ENCODE measurements at places on chromosomes 3 and 15.

- DNase-seq = no peak
Measured at GRCh38 chr15:90679959-90680358, 37.2 kb upstream of the BLM start.

- no peak for DNase-seq
Measured at GRCh38 chr15:65217526-65218482, 6.5 kb upstream of the CILP start.

- no peak for DNase-seq
Measured at GRCh38 chr3:116135457-116136085, 309.7 kb downstream of the LSAMP start.

DNA sequence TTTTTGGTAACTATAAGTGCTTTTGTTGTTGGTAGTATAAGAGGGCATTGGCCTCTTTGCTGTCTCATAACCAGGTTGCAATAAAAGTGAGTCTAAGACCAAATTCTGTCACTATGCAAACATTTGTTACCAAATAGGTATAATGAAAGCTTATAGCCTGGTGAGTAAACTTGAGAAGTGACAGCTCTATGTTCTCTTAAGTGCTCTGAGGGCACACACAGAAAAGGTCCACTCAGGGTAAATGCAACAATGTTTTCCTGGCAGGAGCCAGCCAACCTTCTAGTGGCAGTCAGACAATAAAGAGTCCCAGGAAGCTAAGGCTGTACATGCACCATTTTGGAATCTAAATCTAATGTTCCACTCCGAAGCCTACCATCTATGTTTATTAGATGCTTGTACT, 262.1 kb upstream of the TGFBR2 start:
- DNase-seq = no peak

DNA sequence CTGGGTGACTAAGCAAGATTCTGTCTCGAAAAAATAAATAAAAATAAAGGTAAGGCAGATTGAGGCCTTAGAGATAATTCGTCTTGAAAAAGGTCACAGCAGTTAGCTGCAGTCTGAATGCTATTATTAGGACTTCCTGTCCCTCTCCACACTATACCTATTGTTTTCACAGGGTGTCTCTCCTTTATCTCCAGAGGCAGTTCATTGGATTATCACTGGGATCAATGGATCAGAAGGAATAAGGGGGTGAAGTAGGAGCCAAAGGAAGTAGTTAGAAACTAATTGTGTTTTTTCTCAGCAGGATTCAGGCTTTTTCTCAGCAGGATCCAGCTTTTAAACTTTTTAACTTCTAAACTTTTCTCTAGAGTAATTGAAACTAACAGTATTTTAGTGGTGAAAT, 326.9 kb downstream of the IL5RA start:
- no peak for DNase-seq

DNA sequence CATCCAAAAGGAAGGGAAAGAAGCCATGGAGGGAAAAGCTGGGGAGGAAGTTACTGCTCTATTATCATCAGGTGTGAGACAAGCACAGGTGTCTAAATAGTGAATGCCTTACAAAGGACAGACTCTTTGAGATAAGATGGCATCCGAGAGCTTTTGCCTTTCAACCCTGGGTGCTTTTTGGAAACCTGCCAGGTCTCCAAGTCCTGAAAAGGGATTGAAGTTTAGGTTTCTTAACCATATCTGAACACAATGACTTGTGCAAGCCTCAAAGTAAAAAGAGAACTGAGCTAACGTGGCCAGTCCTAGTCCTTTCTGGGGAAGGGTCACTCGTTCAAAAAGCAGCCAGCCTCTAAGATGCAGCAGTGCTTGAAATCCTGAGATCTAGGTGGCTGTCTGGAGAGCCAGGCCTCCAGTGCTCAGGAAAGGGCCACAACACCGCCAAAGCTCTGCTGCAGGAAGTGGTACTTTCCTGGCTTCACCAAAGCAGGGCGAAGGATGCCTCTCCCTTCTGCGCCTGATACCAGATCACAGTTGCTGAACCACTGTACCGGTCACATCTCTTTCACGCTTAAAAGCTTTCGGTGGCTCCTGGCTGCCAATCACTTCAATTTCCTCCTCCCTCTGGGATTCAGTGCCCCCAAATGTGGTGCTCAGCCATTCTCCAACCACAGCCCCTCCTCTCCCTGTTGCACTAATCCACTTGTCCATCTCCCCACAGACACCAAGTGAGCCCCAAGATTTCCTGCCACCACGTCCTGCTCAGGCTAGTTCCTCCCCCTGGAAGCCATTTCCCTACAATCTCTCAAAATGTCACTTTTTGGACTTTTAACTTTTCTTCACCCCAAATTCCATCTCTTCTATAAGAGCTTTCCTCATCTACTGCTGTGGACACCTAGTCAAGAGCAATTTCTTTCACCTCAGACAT, 104.1 kb upstream of the LPP start:
- DNase-seq = peak; percentile 38

- DNase-seq = no peak
Measured at GRCh38 chr3:160577556-160578195, 12.3 kb upstream of the KPNA4 start.

GRCh38 chr15:85956532-85957275, 123.0 kb upstream of the AGBL1 start:
- no peak for DNase-seq

DNA sequence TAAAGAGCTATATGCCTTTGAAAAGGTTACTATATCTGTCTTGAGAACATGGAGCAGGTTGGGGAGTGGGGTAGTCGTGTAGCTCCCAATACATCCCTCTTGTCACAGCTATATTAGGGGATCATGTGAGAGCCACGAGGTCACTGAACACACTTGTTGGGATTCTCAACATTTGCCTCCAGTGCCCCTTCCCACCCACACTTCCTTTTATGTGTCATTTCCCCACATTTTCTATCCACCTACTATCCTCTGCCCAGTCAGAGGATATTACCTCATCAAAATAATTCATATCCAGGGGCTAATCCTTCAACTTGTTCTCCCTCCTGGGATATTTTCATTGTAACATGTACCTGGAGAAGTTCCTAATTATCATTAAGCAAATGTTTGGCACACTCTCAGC, 85.0 kb downstream of the CYP19A1 start:
- no peak for DNase-seq

- no peak for DNase-seq
Measured at GRCh38 chr3:70833239-70833960, 521.0 kb upstream of the MDFIC2 start.

DNA sequence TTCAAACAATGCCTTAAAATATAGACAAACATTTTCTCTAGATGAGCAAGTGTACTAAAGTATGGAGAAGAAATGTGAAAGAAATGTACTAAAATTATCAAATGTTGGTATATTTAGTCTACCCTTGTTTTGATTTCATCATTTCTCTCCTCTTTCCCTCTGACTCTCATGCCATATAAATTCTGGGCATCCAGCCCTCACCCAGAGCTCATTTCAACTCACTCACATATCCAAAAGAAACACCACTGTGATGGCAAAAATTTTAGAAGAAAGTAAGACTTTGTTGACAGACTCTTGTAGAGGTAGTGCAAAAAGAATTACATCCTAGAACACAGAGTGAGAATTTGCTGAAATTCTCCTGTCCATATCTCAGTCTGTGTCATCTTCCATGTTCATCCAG, 377.8 kb upstream of the SUCLG2 start:
- no peak for DNase-seq

- DNase-seq = no peak
Measured at GRCh38 chr3:184788751-184789150, 23.2 kb upstream of the VPS8 start.

- DNase-seq = no peak
Measured at GRCh38 chr15:31344266-31344665, 17.6 kb downstream of the KLF13 start.

GRCh38 chr15:67093504-67093862, 28.1 kb downstream of the SMAD3 start:
- DNase-seq = no peak

GRCh38 chr15:70793694-70794093, 30.3 kb upstream of the UACA start:
- no peak for DNase-seq

DNA sequence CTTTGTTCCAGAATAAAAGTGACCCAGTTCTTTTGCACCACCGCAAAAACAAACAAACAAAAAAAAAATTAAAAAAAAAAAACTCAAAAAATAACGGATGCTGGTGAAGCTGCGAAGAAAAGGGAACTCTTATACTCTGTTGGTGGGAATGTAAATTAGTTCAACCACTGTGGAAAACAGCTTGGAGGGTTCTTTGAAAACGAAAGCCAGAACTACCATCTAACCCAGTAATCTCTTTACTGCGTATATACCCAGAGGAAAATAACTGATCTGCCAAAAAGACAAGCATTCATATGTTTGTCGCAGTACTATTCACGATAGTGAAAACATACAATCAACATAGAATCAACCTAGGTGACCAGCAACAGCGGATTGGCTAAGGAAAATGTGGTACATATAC, 298.9 kb upstream of the CBLB start:
- DNase-seq = no peak

- DNase-seq = no peak
Measured at GRCh38 chr15:82854554-82854953, 45.1 kb downstream of the WHAMM start.

DNA sequence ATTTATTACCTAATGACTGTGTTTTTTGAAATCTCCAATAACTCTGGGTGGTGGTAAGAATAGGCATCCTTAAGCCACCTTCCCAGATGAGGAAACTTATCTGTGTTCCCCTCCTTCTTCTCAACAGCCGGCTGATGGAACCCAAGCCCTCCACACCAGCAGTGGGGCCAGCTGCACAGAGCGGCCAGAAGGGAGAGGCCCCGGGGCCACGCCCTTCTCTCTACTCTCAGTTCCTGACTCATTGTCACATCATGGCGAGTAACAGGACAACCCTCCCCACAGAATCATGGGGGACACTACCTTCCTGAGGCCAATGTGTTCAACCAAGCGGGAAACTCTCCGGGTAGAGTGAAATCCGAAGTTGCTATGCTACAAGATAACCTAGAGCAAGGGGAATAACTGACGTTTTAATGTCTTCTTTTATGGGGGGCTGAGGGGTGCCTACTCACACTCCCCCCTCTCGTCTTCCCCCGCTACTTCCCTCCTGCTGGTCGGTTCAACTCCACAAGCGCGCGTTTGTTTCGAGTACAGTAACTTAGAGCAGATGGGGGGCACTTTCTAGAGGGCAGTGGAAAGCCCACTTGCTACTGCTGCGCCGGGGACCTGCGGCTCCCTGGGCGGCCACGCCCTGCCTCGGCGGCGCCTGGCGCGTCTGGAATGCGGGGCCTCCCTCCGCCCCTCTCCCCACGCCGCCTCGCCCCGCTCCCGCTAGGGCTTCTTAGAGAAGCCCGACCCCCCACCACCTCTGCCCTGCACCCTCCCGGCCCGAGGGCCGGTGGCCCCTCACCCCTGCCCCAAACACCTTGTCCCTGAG, 621 bp downstream of the ANXA2 start:
- DNase-seq = peak; percentile 49
